Stimulated activated CD4-positive, alpha-beta T cell treated with anti-CD3 and anti-CD28 coated beads, Interleukin-4, amount 100 ng/mL, for 1 hour (primary cell): ENCODE measurements at places on chromosomes 4 and X.

DNA sequence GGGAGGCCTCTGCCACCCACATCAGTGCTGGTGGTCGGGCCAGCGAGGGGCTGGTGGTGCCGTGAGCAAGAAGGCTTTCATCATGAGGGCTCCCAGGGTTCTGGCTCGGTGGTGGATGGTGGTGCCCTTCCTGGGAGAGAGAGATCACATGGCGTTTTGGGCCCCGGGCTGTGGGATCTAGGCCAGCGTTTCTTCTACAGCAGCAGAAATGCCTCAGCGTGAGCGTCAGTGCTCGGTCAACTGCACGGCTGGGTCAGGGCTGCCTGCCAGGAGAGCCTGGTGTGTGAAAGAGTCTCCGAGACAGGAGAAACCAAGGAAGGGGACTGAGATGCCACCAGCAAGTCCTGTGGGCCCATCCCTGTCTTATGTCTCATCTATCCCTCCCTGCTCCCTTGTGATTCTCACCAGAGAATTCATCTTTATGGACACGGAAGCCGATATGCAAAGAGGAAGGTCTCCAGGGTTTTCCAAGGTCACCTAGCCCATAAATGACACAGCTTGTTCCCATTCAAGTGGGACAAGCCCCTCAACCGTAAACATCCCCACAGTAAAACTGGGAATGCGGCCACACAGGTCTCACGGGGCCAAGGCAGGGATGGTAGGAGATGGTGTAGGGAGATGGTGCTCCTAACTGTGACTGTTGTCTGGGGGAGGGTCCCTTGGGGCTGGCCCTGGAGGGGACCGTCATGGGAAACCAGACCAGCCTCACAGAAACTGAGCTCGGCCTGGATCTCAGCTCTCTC is 99.2 kb downstream of the SORCS2 start:
- no peak for DNase-seq

GRCh38 chrX:40303256-40304077 is 205.7 kb upstream of the BCOR start:
- peak; percentile 6 for DNase-seq

DNA sequence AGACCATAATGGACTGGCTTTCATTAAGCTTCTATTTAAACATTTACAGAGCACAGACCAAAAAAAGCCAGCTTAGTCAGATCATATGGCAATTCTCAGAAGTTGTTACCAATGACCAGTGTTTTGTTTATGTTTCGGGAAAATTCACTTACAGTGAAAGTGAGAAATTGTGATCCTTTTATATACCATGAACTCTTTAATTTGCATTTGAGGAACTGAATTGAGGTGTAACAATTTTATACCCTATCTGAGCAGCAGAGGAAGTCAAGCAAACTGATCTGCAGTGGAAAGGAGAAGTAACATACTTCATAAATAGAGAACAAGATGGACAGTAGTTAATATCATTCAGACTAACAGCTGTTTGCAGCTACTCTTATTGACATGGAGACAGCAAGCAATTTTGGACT is 97.1 kb downstream of the TMA16 start:
- no peak for DNase-seq

DNA sequence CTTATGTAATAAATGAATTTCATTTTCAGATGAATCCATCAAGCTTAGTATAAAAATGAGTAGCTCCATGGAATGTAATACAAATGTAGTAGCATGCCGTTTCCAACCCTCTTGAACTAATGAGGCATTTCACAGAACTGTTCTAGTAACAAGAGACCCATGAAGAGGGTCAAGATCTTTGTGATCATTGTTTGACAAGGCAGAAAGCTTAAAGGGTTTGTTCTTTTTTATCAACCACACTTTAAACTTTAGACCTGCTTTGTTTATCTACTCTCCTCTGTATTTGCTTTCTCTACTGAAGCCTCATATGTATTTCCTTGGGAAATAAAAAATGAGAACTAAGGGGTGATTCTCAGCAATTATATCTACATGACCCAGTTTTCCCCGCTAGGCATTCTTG is 513.9 kb downstream of the ARAP2 start:
- DNase-seq = no peak

- DNase-seq = no peak
These were observed 211.7 kb downstream of the ZNF674 start for GRCh38 chrX:46333550-46333949.

- DNase-seq = no peak
These were observed 96.3 kb upstream of the HPF1 start for GRCh38 chr4:169854090-169854489.

GRCh38 chrX:78979789-78980464 is 34.7 kb downstream of the P2RY10 start:
- DNase-seq = no peak

DNA sequence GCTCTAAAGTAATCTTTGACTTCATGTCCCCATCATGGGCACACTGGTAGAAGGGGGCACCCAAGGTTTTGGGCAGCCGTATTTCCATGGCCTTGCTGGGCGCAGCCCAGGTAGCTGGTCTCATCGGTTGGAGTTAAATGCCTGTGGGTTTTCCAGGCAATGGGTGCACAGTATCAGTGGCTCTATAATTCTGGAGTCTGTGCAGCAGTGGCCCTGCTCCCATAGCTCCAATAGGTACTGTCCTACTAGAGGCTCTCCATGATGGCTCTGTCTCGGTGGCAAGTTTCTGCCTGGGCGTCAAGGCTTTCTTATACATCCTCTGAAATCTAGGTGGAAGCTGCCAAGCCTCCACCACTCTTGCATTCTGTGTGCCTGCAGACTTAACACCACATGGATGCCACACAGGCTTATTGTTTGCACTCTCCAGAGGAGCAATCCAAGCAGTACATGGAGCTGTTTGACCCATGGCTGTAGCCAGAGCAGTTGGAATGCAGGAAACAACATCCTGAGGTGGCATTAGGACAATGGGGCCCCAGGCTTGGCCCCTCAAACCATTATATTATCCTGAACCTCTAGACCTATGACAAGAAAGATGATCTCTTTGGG is 60.5 kb upstream of the UGT8 start:
- no peak for DNase-seq

DNA sequence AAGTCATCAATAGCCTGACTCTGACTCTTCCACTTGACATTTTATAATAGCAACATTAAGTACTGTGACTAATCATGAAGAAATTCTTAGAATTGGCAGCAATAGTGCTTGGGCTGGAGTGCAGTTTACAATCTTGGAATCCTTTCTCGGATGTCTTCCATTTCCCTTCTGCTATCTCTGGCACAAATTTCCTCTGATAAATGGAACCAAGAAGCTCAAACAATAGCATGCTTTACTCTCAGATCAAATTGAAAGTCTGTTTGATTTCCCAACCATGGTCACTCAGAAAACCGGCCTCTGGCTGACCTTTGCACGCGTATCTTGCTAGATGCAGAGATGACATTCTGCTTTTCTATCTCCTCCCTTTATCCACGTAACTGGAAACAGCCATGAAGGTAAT is 99.0 kb upstream of the SPANXC start:
- DNase-seq = no peak

GRCh38 chr4:14636563-14636962 is 365.7 kb upstream of the CPEB2 start:
- DNase-seq = no peak

DNA sequence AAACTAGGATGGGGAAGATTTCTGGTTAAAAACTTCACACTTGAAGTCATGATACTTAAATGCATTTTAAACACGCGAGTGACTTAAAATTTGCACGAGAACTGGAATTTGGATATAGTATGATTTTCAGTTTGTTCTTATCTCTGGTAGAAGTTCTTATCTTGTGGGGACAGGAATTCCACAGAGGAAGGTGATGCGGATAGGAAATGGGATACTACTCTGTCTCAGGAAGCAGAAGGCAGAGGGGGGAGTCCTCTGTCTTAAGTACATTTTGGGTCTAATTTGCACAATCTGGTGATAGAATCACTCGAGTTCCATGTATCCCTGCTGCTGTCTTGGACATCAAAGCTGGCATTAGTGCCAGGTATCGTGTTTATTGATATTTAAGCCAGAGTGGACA is 53.3 kb downstream of the TLL1 start:
- DNase-seq = no peak

- no peak for DNase-seq
These were observed 34.2 kb downstream of the CCDC149 start for GRCh38 chr4:24878636-24879016.

- DNase-seq = no peak
These were observed 533.3 kb downstream of the TMA16 start for GRCh38 chr4:164027805-164028204.

- no peak for DNase-seq
These were observed 21.1 kb upstream of the PAPSS1 start for GRCh38 chr4:107740950-107741701.

- no peak for DNase-seq
These were observed 132.8 kb downstream of the MAB21L2 start for GRCh38 chr4:150714462-150715438.

DNA sequence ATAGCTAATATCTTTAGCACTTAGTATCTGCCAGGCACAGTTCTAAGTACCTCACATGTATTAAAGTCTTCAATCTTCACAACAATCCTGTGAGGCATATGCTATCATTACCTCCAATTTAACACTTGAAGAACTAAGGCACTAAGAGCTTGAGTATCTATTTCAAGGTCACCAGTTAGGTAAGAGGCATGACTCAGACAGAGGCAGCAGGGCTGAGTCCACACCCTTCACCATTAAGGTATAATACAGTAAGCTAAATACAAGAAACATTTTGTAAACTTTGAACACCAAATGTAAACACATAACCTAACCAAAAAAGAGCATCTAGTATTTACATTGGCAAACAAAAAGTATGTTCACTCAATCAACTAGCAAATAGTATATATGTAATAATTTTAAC is 1410.9 kb downstream of the PCDH18 start:
- no peak for DNase-seq

DNA sequence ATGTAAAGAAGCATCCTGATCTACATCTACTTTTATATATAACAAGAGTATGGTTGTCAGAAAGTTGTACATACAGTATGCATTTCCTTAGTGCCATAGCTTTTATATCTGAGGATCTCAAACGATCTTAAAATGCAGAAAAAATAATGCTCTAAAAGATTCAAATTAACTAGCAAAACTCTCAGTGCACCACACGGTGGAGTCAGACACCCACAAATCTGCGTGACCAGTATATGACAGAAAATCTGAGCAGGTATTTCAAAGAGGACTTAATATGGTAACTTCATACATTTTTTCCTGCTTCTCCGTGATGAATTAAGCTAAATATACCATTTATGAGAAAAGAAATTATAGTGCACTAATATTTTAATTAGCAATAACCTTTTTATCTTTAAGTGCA is 803.0 kb downstream of the DMD start:
- peak; percentile 1 for DNase-seq

- no peak for DNase-seq
These were observed 41.9 kb upstream of the APLN start for GRCh38 chrX:129696463-129697155.

- DNase-seq = no peak
These were observed 25.2 kb upstream of the ADD1 start for GRCh38 chr4:2818351-2818939.

DNA sequence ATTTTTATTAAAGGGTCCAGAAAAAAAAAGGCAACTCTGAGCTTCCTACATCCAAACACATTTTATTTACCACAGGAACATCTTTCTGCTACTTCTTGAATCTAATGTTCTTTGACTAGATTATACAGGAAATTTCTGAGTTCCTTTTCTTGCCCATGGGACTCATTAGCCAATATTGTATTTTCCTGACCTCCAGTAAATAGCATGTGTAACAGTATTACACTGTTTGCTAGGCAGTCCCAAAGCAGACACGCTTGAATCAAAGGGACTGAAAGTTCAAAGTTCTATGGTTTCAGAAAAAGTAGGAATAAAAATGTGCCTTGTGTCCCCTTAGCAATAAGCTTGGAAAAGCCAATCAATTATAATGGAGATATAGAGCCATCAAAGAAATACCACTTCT is 57.4 kb downstream of the MOSPD2 start:
- no peak for DNase-seq
